ENCODE measurements at places on chromosomes 12 and 14.

GRCh38 chr12:47763481-47764346 lies 5.0 kb upstream of the RAPGEF3 start:
- no peak for DNase-seq

GRCh38 chr14:78834766-78835451 lies 664.7 kb downstream of the NRXN3 start:
- DNase-seq = no peak

DNA sequence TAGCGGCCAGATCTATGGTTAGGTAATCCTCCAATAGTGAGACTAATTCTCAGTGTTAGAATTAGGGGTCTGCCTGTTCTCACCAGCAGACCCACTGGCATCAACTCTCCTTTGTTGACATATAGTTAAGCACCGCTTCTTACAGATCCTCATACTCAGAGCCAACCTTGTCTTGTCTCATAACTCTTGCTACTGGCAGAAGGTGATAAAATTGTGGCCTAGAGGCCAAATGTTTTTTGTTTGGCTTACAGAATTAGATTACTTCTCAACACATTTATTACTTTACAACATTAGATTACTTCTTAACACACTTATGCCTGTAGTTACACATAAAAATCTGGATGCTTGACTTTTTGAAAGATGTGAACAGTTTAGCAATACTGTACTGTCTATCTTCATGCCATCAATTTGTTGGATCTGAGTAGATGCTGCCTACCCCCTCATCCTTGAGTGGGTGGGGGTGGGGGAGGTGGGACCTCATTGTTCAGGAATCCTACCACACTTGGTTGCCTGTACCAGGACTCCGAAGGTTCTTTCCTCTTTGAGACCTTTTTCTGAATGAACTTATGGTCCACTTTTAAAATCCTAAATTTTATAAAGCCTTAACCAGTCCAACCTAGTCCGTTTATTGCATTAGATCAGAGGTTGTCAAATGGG lies 7.0 kb downstream of the MTHFD1 start:
- no peak for DNase-seq

DNA sequence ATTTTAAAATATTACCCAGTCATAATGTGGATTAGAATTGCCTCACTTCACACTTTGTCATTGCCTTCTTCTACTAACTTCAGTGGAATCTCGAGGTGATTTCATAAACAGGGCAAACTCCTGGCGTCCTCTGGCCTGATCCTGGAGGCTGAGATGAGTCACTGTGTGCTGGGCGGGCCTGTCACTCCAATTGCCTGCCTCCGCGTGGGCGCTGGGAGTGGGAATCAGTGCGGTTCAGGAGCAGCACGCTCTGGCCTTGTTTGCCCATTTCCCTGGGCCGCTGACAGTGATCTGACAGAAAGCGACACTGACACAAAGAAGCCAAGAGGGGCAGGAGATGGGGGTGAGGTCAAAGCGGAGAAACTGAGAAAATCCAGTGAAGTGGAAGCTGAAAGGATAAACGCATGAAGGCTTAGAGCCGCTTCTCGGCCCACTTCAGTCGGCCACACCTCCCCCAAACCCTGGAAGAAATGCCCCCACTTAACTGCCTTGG lies 29.7 kb downstream of the LGR5 start:
- DNase-seq = no peak

DNA sequence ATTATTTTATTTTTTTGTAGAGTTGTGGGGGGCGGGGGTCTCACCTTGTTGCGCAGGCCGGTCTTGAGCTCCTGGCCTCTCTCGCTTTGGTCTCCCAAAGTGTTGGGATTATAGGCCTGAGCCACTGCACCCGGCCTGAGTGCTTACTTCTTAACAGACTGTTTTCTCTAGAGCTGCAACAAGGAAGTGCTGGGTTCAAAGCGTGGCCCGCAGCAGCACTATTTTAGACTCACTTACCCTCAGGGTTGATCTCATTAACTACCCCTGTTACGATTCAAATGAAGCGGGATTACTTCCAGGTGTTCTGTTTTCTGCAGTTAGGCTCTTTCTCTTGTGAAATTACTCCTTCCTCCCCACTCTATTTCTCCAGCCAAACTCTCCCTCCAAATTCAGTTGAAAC lies 8.7 kb downstream of the A2ML1 start:
- DNase-seq = no peak

- DNase-seq = no peak
Measured at GRCh38 chr12:77299001-77299400, 233.6 kb upstream of the E2F7 start.

DNA sequence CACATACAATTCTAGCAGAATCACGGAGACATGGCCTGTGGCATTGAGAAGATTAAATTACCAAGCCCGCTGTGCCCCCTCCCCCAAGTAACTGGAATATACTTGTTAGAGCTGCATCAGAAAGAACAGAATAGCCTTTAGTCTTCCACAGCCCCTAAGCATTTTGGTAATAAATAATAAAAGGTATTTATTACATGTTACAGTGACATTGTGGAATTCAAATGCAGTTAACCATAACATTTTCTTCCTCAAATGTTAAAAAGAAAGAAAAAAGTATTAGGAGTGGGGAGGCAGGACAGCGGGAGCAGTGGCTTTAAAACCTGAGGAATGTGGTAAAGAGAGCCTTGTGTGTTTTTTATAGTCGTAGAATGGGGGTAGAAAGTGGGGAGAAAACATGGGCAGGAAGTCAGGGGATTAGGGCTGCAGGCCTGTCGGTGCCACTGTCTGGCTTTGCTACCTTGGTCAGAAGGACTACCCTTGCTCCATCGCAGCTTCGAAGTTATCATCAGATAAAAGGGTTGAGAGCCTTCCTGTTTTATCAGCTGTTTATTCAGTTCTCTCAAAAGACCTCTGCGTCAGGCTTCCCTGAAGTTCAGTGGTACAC lies 255.9 kb downstream of the MSRB3 start:
- DNase-seq = no peak

DNA sequence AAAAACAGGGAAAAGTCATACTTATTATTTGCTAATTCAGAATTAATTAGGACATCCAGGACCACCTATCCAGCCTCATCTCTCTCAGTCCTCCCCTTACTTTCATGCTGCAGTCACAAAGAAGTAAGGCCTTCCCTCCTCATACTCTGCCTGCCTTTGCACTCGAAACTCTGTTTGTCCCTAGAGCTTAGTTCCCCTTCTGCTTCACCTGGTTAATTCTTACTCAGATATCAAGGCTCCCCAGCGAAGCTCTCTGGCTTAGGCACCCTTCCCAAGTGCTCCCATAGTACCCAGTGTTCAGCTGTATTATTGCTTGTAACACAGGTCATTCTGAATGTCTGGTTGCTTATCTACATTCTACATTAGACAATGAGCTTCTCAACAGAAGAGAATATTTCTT lies 81.3 kb downstream of the ERGIC2 start:
- DNase-seq = no peak

DNA sequence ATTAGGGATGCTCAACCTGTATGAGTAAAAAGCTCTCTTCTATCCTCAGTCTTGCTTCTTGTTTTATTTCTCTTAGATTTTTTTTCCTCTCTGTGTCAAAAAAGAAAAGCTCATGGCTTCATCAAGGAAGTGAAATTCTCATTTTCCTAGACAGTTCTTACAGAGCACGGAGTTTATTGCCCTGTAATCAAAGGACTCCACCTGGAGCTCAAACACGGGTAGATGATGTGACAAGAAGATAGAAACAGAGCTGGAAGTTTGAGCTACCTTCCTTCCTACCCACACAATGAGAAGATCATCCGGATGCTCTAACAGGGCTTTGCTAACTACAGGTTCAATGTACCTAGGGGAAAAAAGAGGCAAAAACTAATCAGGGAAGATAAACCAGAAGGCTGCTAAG lies 564.8 kb downstream of the MED13L start:
- no peak for DNase-seq

- no peak for DNase-seq
Measured at GRCh38 chr12:122947352-122947792, 18.9 kb downstream of the ABCB9 start.

DNA sequence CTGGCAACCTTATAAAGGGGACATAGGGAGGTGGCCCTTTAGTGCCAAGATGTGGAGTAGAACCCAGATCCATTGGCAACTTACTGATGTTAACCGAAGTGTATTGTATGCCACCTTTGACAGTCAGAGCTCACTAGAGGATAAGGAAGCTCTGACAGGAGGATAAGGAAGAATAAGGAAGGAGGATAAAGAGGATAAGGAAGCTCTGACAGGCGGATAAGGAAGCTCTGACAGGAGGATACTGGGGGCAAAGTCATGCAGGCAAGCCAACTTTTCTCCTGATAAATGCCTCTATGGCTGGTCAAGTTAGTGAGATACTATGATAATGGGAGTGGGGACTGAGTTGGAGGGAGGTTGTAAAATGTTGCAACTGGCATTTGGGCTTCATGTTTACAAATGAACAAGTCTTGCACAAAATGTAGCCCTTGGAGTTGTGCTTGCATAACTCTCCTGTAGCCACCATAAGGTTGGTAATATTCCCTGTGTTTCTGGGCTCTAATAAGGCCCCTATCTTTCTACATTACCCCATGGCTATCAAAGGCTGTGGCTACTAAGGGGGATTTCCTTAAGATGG lies 17.7 kb upstream of the DHRS2 start:
- DNase-seq = no peak

DNA sequence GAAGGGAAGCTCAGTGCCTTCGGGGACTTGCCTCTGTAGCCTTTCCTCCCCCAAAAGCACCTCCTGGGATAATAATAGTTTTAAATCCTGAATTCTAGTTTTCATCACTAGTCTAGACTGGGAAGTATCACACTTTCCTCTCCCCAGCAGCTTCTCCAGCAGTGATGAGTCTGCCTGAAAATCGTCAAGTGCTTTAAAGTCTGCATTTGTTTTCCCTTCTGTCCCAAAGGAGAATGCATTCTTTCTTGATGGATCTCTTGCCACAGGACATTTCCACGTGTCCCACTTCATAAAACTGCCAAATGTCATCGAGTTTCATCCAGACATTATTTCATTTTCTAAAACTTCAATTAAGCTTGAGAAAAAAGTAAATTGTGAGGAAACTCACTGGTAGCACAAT lies 15.0 kb downstream of the CSRP2 start:
- no peak for DNase-seq

GRCh38 chr12:112107306-112108201 lies 1.0 kb downstream of the NAA25 start:
- DNase-seq = no peak

DNA sequence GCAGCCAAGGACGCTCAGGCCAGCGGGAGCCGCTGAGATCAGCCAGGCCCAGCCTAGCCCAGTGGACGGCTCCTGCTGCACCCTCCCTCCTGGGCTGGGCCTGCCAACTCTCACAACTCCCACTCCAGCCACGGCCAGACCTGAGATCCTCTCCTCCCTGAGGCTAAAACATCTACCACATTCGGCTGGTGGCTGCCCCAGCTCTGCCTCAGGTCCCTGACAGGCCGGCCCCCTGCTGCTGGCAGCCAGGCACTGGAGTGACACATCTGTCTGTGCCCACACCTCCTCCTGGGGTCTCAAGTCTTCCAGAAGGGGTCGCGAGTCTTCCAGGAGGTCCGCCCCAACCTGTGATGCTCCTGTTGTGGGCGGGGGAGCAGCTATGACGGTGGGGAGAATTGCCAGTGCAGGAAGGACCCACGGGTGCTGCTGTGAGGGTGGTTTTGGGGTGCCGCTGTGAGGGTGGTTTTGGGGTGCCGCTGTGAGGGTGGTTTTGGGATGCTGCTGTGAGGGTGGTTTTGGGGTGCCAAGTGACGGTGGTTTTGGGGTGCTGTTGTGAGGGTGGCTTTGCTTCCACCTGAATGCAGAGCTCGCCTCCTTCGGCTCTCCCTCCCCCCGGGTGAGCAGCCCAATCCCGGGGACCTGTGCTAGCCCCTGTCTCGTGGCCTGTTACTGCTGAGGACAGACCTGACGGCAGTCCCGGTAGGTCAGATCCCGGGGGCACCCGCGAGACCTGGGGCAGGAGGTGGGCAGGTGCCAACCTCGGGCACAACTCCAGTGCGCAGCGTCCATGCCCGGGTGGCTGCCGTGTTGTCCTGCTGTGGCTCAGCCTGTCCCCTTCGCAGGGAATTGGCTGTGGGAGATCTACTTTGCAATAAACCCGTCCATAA lies 27.5 kb upstream of the C14orf180 start:
- DNase-seq = no peak

- DNase-seq = no peak
Measured at GRCh38 chr12:30913323-30913722, 13.2 kb upstream of the TSPAN11 start.

DNA sequence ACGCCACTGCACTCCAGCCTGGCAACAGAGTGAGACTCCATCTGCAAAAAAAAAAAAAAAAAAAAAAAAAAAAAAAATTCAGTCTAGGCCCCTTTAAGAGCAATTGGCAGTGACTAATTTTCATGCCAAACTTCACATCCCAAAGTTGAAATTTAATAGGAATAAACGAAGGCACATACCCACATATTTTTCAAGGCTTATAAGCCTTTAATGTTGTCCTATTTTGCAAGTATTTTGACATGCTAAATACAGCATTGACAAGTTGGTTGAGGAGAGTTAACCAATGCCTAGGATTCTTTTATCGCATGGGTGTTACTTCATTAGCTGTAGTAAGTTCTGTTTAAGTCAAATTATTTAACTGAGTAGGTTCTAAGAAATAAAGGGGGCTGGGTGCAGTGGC lies 23.5 kb upstream of the HIP1R start:
- no peak for DNase-seq

DNA sequence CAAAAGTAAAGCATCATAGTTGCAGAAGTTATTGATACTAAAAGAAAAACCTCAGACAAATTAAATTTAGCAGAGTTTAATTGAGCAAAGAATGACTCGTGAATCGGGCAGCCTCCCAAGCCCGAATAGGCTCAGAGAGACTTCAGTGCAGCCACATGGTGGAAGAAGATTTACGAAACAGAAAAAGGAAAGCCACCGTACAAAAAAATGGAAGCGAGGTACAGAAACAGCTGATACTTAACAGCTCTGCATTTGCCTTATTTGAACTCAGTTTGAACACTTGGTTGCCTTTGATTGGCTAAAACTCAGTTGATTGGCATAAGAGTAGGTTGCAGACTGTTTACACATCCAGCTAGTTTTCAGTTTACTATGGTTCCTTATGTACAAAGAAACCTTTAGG lies 12.9 kb downstream of the TTC9 start:
- no peak for DNase-seq

- DNase-seq = no peak
Measured at GRCh38 chr12:102371165-102371564, 109.2 kb downstream of the IGF1 start.

DNA sequence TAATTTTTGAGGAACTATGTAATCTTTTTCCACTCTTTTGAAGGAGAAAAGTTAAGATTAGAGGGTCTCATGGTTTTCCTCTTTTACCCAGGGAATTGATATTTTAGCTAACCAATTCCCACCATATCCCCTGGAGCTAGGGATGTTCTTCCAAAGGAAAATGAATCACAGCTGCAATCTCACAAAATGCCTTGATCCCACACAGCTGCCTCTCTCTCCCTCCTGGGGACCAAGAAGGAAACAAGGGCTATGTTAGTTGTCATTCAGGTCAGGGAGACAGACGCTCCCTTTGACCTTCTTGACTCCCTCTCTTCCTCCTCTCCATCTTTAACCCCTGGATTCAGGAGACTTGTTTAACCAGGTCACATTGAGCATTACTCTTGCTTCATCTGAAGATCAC lies 9.5 kb downstream of the DCN start:
- DNase-seq = no peak

Data from LoVo (cell line).